ENCODE measurements at places on chromosomes 13 and 19.

GRCh38 chr13:101690871-101691270, 238.4 kb downstream of the ITGBL1 start:
- DNase-seq: no peak

- DNase-seq: no peak
Observed at GRCh38 chr13:28329395-28330158, 165.4 kb downstream of the FLT1 start.

- no peak for DNase-seq
Observed at GRCh38 chr19:30425885-30426838, 54.0 kb downstream of the ZNF536 start.

DNA sequence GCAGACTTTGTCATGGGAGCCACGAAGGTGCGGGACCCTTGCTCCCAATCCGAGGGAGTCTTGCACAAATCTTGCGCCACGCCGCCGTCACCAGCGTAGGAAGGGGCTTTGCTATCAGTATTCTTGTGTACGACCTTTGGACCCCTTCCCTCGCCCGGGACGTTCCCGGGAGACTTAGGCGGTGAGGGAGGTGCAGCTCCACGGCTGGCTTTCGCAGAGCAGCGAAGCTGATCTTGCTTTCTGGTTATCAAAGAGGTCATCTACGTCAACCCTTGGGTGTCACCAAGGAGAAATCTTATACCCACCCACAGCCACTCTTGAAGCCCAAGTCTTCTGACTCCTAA, 583 bp downstream of the TECR start:
- no peak for DNase-seq

Measured in effector memory CD4-positive, alpha-beta T cell (primary cell).